ENCODE measurements at places on chromosomes 11 and 22.

DNA sequence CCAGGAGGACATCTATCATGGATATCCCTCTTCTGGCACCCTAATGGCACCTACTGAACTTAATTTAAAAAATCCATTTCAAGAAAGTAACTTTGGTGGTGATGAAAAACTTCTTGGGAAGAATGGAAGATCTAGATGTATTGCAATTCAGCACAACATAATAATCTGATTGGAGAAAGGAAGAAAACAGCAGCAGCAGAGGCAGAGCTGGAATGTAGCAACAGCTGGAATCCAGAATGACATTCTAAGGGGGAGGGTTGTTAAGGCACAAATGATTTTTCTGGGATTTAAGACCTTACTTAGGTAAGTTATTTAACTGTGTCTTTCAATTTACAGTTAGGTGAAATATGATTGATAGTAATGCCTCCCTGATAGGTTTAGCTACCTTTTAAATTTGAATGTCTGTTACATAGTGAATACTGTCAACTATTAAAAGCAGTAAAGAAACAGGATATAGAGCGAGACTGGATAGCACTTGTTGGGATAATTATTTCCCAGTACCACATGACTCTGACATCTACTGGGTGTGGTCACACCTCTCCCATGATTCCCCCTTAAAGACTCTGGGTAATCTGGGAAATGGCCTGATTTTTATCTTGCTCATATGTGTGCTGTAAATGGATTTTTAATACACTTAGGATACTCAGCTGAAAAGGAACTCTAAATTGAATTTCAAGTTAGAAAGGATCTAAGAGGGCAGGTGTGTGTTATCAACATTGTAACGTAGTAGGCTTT, 11.7 kb downstream of the CAPRIN1 start:
- no peak for ATAC-seq

DNA sequence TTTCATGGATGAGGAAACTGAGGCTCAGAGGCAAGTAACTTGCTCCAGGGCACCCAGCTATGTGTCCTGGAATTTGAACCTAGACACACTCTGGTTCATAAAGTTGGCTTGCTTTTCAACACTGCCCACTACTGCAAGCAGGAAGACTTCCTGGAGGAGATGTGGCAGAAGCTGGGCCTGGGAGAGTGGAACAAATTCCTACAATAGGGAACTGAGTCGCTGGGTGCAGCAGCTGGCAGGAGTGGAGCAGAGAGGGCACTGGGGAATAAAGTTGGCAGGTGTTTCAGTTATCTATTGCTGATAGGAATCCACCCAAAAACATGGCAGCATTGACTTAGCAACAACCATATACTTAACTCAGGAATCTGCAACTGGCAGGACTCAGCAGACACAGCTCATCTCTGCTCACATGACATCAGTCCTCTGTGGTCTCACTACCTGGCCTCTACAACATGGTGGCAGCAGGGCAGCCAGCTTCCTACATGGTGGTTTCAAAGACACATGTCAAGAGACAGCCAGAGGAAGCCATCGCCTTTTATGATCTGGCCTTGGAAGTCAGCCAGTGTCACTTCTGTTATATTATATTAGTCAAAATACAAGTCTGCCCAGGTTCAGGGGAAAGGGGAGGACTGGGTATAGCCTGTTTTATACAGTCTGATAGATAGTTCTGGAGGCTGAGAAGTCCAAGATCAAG, 10.6 kb upstream of the CARD10 start:
- no peak for ATAC-seq

DNA sequence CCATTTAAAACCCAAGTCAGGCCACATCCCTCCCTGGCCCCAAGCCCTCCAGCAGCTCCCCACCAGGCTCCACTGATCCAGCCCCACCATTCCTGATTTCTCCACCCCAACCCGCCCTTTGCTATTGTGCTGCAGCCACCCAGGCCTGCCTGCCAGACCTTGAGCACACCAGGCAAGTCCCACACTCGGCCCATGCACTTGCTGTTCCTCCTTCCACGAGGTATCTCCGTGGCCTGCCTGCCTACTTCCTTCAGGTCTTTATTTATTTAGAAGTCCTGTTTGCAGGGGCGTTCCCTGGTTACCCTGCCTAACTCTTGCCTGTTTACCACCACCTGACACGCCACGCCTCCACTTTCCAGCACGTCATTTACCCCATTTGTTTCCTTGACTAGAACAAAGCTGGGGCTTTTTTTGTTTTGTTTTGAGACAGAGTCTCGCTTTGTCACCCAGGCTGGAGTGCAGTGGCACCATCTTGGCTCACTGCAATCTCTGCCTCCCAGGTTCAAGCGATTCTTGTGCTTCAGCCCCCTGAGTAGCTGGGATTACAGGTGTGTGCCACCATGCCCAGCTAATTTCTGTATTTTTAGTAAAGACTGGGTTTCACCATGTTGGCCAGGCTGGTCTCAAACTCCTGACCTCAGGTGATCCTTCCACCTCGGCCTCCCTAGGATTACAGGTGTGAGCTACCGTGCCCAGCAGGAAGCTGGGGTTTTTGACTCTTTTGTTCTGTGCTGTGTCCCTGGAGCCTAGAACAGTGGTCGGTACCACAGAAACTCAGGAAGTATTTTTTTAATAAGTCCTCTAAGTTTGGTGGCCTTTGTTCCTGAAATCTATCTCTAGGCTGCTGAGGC, 6.7 kb downstream of the CENPM start:
- ATAC-seq, result peak; percentile 68

DNA sequence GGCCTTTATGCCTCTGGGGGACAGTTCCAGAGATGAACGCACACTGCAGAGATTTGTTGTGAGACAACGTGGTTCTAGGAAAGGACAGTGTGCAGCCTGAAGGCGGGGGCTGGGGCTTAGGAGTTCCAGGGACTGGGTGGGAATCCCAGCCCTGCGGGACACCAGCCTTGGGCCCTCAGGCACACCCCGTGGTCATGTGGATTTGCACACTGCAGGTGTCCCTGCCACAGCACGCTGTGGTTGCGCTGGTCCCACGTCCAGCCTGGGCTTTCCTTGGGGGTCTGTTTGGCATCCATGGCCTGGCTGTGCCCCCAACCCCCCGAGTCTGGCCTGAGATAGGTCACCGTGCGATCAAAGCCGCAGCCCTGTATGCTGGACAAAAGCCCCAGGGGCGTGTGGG, 7.3 kb downstream of the SHISAL1 start:
- no peak for ATAC-seq

GRCh38 chr11:120185706-120186455, 25.0 kb upstream of the OAF start:
- no peak for ATAC-seq

All from activated CD4-positive, CD25-positive, alpha-beta regulatory T cell treated with anti-CD3 and anti-CD28 coated beads, Interleukin-2, amount 50 U/mL, for 24 hours (primary cell).